Activated T-helper 17 cell treated with anti-CD3 and anti-CD28 coated beads, Interleukin-2, amount 50 U/mL, for 72 hours (primary cell): ENCODE measurements at places on chromosomes 4 and X. TPM values are rescaled to one million over a fixed set of nuclear protein-coding genes. Genes with fewer than 3 reads are reported as not detected.

GRCh38 chrX:150680974-150681373, 12.2 kb upstream of the MTMR1 start:
- peak; percentile 40 for ATAC-seq

DNA sequence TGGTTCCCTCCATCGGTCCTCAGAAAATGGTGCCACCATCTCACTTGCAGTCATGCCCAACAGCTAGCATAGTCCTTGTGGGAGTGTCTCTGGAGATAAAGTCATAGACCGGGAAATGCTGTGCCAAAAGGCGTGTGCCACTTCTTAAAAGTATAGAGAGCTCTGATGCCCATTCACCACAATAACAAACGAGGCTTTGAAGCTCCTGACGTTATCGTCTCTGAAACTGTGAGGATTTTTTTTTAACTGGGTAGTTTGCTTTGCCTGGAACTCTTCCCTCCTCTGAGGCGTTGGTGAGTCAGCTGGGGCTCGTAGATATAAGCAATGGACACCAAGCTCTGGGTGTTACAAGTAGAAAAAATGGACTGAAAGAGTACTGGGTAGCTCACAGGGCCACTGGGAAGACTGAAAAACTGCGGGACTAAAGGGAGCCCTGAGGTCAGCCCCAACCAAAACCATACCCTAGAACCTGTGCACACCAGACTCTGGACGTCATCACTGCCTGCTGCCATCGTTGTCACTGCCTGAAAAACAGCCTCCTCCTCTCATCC, 89.4 kb upstream of the TRIM2 start:
- peak; percentile 76 for ATAC-seq

DNA sequence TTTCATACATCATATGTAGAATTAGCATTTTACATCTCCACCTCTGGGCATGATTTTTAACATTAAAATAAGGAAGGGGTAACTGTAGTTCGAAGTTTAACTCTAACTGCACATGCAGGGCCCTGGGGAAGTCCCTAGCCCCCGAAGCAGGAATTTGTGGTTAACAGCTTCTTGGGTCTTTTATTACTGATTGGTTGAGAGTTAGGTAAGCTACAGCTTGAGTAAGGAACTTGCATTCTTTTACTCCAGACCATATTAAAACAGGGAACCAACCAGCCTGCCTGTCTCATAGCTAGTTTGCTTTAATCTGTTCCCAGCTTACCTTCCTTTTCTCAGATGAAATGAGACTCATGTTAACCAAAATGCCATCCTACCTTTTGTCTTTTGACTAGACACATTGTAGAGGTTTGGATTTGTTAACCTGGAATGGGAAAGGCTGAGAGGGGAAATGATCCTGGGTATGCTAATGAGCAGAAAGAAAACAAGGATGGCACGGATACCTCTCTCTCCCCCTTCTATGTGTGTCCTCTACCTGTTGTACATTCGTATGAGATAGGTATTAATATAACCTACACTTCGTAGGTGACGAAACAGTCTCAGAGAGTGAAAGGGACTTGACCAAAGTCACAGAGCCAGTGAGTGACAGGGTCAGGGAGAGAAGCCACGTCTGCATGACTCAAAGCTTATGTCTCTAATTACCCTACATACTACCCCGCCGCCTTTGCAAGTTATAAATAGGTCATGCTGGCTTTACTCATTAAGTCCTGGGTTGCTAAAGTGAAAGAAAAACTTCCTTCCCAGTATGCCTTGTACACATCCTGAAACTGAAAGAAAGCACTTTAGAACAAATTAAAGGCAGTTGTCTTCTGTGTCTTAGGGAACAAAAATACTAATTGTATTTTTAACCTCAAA, 119.5 kb upstream of the AFF2 start:
- peak; percentile 99 for ATAC-seq

GRCh38 chrX:19883878-19884277, 3.5 kb downstream of the SH3KBP1 start:
- ATAC-seq: peak; percentile 61

- ATAC-seq: peak; percentile 37
These were observed 21.7 kb downstream of the TMEM184C start for GRCh38 chr4:147638942-147639341.

DNA sequence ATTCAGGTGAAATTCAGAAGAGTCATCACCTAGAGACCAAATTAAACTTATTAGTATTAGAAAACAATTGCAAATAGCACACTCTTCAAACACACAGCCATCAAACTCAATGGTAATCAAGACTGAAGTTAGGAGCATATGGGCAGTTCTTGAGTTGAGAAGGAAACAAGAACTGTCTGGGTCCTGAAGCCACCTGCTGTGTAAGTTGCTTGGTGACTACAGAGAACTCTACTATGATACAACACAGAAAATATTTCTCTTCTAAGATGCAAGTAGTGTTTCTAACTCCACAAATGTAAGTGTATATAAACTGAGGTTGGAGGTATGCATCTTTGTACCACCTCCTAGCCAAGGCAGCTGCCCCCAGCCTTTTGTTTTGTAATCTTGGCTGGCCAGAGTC, 325 bp upstream of the PF4V1 start:
- no peak for ATAC-seq

GRCh38 chr4:168560184-168561180, 63.6 kb downstream of the PALLD start:
- peak; percentile 39 for ATAC-seq

- no peak for ATAC-seq
These were observed 119.2 kb upstream of the VCX3B start for GRCh38 chrX:8345473-8345872.

- ATAC-seq: no peak
These were observed 297.9 kb downstream of the GPM6A start for GRCh38 chr4:175514174-175514573.

DNA sequence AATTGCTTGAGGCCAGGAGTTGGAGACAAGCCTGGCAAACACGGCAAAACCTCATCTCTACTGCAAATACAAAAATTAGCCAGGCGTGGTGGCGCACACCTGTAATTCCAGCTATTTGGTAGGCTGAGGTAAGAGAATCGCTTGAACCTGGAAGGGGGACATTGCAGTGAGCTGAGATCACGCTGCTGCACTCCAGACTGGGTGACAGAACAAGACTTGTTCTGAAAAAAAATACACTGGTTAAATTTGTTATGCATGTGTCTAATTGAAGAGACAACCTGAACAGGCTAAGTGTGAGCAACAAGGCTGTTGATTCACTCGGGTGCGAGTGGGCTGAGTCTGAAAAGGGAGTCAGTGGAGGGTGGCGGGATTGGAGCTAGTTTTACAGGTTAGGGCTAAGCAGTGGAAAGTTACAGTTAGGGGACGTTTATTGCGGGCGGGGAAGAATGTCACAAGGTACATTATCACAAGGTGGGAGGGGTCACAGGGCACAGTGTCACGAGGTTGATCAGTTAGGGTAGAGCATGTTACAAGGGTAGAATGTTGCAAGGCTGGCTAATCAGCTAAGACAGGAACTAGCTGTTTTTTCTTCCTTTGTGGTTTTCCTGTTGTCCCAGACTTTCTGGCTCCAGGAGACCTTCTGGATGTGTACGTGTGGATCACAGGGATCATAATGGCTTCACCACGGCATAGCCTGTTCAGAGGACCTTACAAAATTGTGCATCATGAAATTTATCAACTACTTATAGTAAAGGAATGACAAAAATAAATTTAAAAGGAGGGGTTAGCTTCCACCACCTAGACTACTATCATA, 115.8 kb downstream of the NAA11 start:
- ATAC-seq: no peak

DNA sequence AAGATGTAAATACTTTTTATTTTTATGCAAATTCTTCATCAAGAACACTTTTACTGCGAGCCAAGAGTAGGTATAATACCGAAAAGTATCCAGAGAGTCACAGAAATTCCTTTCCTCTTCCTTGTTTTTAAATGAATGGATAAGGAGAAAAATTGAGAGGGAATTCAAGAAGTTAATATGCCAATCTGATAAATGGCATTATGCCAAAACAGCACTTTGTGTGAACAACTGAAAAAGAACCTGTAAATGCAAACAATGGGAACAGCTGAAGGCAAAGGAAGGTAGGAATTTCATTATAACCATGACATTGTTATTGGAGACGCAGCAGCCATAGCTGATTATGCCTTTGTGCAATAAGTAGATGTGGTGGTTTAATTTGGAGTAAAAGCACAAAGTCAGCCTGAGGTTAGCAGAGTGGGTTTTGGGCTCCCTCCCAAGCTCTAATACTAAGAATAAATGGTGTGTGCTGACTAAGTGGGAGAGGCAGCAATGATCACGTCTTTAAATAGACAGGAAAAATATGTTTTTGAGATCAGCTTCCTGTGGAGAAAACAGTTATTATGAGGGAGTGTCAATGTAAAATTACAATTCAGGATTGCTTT, 209.8 kb upstream of the NDST4 start:
- no peak for ATAC-seq

GRCh38 chr4:5867866-5868265, 25.0 kb downstream of the CRMP1 start:
- no peak for ATAC-seq

DNA sequence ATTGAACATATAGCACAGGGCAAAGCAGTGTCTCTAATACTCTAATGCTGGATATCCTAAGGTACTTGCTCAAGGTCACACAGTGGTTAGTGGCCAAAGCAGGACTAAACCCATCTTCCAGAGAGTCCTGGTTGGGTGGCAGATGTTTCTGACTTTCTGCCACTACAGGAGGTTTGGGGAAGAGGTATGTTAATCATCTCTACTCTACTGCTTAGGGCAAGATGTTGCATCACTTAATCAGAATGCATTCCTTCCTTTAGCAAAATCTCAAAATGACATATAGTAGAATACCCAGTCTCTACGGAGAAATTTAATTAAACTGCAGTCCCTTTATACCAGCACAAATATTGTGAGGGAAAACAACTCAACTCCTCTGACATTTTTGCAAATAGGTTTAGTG, 190.7 kb upstream of the FAM241A start:
- no peak for ATAC-seq

GRCh38 chr4:155208258-155209054, at the start of gene NPY2R:
NPY2R (plus strand) TSS chr4:155208636; CDS start chr4:155213940, 5,304 bp downstream.
- ATAC-seq: no peak

DNA sequence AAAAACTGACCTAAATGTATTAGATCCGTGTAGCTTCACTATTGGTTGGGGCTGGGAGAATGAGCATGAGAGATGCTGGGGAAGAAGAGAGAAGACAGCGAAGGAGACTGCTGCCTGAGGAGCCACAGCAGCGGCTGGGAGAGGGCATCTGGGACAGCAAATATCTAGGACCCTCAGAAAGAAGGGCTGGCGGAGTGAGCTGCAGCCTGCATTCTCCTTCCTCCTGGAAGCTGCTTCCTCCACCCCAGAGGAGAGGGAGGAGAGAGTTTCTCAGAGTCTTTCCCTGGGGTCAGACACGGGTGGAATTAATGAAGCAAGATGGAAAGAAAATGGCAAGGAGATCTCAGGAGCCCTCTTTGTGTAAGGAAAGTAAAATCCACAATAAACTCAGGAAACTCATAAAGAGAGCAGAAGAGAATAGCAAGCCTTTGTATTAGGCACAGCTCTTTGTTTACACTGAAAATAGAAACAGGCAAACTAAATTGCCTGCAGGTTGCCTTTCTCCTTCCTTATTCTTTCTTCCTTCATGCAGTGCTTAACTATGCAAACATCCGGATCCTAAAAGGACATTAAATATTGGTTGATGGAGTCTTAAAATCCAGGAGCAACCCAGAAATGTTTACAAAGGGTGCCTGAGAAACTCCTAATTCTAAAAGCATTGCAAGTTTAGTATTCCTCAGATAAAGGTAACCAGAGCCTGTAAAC, 130.3 kb upstream of the GALNT7 start:
- ATAC-seq: no peak

DNA sequence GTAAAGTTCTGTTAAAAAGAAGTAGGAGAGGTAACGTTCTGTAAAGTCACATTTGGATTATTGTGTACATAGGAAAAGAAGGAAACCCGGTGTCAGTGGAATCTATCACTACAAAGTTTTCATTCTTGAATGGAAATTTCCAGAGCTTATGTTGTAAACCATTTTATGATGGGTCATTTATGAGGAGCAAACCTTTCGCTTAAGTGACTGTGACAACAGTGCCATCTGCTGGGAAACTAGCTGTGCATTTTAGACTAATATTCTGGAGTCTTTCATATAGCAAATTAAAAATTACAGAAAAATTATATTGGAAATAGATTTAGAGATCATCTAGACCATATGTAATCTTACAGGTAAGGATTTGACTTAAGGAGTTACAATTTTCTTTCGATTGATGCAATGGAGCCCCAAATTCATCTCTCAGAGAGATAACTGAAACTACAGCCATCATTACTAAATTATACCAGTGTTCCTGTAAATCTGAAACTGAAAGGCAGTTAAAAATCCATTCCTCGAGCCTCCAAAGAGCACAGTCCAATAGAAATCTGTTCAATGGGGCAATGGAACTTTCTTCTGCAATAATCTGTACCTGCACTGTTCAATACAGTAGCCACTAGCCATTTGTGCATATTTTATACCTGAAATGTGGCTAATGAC, 26.9 kb downstream of the ASB9 start:
- no peak for ATAC-seq

- ATAC-seq: no peak
These were observed 64.3 kb downstream of the SMIM20 start for GRCh38 chr4:25978327-25978726.

DNA sequence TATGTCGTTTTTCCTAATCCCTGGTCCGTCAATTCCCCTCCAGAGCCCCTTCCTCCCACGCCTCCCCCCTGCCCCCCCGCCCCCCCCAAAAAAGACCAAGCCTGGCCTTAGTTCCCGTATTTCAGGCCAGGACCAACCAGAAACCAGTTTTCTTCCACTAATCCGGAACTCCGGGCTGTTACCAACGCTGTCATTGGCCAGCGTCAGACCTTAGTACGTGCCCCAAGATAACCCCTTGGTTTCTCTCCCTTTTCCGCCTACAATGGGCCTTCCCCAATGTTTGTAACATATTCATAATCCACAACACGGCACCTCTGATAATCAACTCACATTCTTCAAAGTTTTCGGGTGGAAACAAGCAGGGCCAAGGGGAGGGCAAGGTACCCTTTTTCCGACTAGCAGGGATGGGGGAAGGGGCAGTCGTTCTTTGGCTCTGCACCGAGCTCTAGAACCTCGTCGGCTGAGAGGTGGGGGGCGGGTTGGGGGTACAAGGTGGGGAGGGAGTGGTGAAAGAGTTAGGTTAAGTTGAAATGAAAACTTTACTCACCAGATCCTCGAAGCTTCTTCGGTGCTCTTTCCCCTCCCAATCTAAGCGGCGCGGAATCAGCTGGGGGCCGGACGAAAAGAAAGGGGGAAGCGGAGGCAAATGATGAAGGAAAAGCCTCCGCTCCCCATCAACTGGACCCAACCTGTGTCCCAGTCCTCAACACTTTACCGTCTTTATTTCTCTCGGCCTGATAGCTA, 1.5 kb downstream of the BRWD3 start:
- ATAC-seq: peak; percentile 76

- no peak for ATAC-seq
These were observed 18.8 kb downstream of the L1CAM start for GRCh38 chrX:153867139-153867538.

GRCh38 chrX:151899622-151900021, 13.1 kb upstream of the MAGEA4 start:
- no peak for ATAC-seq

RAB41 gene
- not detected for total RNA-seq

TIGD4 gene
- not detected for total RNA-seq

TCP11X2 gene
- not detected for total RNA-seq

CTAG1B gene
- total RNA-seq: not detected

IQCM gene
- total RNA-seq: not detected

GLRA3 gene
- total RNA-seq: not detected

RNF212 gene
- 3.7 TPM for total RNA-seq

GYPA gene
- not detected for total RNA-seq

ATP5ME gene
- 96.5 TPM for total RNA-seq

ELMOD2 gene
- total RNA-seq: 10.7 TPM

RHOXF1 gene
- not detected for total RNA-seq

TXK gene
- total RNA-seq: 28.8 TPM
